ENCODE measurements at places on chromosomes 7 and 10.
A peak's percentile ranks its signal among the peaks of the same experiment; 100 is the strongest.

- ATAC-seq, result peak; percentile 32
Measured at GRCh38 chr10:75935650-75936400, 504.4 kb downstream of the LRMDA start.

- ATAC-seq, result no peak
Measured at GRCh38 chr10:33215154-33215553, 119.3 kb downstream of the NRP1 start.

DNA sequence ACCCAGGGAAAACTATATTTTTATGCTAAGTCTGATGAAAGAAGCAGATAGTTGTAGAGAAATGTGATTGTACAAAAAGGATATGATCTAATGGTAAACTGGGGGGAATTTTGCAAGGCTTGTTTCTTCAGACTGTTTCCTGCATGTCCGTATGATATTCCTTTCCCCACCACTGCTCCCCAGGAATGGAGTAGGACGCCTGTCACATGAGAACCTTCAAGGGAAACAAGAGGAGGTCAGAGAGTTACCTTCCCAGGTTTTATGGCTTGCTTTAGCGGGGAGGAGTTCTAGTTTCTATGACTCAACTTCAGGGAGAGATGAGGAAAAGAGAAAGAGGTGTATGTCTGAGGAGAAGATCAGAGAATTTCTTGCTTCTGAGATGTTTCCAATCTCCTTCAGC lies 16.4 kb upstream of the ITPRID1 start:
- no peak for ATAC-seq

DNA sequence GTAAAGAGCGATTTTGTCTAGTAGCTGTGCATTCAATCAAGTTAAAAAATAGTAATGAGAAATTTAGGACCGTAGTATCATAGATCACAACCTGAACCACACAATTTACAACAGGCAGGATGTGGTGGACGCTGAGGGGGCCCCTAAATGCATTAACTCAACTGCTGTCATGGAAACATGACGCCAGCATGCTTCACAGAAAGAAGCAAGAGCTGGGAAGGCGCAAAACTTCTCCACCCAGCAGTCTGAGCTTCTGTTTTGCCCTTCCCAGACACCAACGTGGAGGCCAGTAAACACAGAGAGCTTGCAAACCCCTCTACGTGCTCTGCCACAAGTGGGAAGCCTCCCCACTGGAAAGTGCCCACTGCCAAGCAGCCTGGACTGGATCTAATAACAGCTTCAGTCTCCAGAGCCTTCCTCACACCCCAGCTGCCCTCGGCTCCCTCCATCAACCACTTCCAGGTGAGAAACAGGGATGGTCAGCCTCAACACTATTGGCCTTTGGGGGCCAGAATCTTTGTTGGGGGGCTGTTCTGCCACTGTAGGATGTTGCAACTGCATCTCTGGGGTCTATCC lies 151.8 kb downstream of the SFMBT2 start:
- ATAC-seq, result no peak

GRCh38 chr7:100093498-100093897 lies 4.7 kb downstream of the COPS6 start:
- no peak for ATAC-seq

- no peak for ATAC-seq
Measured at GRCh38 chr10:86649471-86650150, 4.7 kb upstream of the OPN4 start.

DNA sequence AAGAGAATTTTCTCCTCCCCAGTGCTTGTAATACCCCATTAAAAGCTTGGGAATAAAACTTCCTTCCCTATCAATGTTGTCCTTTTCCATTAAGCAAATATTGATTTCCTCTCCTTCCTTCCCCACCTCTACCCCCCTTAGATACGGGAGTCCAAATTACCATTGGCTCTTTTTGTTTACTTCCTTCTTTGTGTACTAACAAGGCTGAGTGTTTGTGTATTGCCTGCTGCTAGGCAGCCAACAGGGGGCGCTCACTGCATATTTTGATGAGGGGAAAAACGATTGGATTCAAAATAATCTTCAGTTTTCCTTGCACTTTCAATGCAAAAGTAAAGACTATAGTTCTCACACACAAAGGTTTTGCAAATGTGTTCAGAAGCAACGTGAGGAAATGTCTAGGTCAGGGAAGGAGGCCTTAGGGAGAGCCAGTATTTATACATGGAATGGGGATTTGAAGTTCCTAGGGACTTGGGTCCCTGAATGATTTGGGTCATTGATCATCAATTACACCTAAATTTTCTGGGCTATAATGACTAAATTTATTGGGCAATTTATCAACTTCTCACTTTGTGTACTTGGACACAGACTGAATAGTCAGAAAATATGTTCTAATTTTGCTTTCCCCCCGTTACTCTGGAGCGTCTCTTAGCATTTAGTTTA lies 23.6 kb upstream of the VPS41 start:
- no peak for ATAC-seq

GRCh38 chr7:141610671-141611070 lies 59.5 kb downstream of the AGK start:
- ATAC-seq, result no peak

DNA sequence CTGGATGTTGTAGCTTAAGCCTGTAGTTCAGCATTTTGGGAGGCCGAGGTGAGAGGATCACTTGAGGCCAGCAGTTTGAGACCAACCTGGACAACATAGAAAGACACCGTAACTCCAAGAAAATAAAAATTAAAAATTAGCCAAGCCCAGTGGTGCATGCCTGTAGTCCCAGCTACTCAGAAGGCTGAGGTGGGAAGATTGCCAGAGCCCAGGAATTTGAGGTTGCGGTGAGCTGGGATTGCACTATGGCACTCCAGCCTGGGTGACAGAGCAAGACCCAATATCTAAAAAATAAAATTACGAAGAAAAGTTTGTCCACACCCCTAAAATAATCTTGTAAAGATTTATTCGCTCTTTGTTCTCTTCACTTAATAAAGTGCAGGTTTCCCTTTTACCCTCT lies 951.0 kb downstream of the TYW1 start:
- no peak for ATAC-seq

GRCh38 chr7:135799881-135800280 lies 51.3 kb upstream of the FAM180A start:
- ATAC-seq, result no peak

DNA sequence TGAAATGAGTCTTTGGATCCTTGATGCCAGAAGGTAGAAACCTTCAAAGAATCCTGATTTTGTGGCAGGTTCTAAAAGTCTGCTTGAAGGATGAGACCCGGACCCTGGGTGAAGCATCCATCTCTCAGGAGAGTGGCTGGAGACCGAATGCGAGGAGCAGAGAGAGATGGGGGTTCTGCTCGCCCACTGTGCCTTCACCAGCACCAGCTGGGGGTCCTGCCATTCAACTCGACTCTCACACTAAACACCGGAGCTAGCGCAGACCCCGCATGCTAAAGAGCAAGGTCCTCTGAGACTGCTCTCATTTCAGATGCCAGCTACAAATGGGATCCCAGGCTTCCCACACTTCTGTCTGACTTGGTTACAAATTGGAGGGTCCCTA lies 218.4 kb downstream of the GLRX3 start:
- ATAC-seq, result no peak

GRCh38 chr10:11907914-11908313 lies 84.8 kb downstream of the PROSER2 start:
- ATAC-seq, result no peak

DNA sequence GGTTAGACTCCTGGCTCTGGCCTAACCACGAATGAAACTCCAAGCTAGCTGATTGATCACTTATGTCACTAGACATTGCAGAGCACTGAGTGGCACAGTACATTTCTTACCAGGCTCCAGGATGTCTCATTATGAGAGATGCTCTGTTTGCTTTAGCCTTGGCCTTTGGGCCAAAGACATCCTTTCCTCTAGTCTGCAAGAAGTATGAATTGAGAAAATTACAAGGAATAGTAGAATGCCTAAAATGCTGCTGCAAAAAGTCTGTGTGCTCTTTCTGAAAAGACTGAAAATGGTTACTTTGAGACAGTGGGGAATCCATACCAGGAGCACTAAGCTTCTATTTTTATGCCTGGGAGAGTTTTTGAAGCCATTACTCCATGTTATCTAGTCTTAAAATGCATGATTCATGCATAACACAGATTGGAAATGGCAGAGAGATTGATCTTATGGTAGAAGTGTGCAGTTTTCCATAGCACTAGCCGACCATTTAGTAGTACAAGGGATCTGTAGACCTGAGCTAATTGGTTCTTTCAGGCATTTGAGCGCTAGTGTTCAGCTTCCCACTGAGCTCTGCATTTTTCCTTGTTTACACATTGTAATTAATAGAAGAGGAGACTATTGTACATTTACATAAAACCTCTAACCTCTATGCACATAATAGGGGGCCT lies 303.8 kb downstream of the PRKG1 start:
- ATAC-seq, result peak; percentile 70

DNA sequence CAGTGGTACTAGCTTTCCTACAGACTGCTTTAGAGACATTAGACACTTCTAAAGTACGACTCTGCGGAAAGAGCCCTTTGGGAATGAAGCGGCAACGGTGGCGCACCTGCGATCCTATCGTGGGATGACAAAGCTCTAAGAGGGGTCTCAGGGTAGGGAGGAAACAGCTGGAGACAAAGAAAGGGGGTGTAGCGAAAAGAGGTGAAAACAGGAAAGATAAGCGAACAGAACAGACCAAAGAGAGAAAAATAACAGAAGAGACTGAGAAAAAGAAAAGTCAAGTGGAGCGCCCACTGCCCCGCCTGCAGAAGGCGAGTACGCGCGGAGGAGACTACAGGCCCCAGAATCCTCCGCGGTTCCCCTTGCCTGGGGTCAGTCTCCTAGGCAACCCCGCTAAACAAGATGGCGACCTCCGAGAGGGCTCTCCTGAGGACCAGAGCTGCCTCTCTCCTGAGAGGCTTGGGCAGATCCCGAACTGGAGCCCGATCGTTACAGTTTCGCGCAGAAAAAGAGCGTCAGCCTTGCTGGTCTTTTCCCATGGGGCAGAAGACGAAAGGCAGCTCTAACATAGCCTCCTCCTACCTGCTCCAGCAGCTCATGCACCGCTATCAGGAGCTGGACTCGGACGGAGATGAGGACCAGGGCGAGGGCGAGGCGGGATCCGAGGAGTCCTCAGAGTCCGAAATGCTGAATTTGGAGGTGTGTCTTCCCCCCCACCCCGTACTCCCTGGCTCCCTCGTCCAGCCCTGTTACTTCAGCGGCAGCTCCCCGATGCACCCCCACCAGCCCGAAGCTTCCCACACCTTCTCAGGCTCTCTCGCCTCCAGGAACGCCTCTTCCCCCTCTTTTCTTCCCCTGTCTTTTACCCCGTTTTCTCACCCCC lies at the start of gene LRGUK:
Gene LRGUK, plus strand, starts transcription at position 375 of the 883 bp plus-strand sequence. Its CDS starts 28 bp downstream, at position 403.
- peak; percentile 100 for ATAC-seq

GRCh38 chr7:32894171-32894570 lies 2.6 kb upstream of the KBTBD2 start:
- no peak for ATAC-seq

GRCh38 chr7:73329861-73330581 lies 2.1 kb downstream of the FKBP6 start:
- ATAC-seq, result peak; percentile 58

DNA sequence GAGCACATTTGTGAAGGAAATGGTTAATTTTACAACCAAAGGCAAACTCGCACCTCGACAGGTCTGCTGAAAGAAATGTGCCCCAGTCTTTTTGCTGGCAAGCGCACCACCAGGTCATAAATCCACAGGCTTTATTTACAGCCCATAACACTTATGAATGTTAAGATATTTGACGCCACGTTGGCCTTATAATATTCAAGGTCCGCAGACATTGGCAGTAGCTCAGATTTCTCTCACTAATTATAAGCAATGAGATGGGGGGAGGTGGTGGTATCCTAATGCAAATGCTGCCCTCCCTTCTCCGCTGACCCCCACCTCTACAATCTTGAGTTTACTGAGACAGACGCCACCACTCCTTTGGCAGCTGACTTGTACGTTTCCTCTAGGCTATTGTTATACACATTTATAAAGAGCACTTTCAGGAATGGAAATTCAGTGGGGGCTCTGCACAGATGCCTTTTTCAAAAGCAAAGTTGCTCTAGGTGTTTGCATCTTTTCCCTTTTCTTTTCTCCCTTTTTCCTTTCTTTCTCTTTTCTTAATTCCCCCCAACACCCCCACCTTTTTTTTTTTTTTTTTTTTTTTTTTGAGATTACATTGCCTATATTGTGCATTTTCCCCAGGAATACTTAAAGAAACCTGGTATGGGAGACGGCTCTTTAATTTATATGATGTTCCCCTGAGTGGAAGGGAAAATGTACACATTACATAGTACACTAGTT lies 6.7 kb downstream of the TCF7L2 start:
- no peak for ATAC-seq

- ATAC-seq, result peak; percentile 96
Measured at GRCh38 chr10:93199191-93199751, 125.6 kb downstream of the CYP26A1 start.

DNA sequence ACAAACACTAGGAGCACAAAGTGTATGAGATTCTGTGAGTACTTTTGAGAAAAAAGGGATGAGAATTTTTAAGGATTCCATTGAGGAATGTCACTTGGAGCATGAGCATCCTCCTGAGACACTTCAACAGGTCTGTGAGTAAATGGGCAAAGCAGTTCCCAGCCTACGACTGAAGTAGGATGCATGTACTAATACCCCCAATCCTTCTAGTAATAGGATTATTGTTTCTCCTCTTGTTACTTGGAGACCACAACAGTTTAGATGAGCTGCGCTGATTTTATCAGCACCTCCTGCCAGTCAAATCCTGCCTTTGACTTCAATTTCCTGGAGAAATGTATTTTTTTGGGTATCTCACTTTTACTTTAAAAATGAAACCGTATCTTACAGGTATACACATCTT lies 820 bp downstream of the BBS9 start:
- no peak for ATAC-seq

- ATAC-seq, result peak; percentile 83
Measured at GRCh38 chr10:123132576-123133477, 2.9 kb upstream of the HMX3 start.

GRCh38 chr7:157272351-157273207 lies 64.2 kb upstream of the DNAJB6 start:
- no peak for ATAC-seq

- no peak for ATAC-seq
Measured at GRCh38 chr10:93968540-93968945, 25.2 kb upstream of the PLCE1 start.

GRCh38 chr10:42640610-42641229 lies 2.4 kb upstream of the ZNF33B start:
- ATAC-seq, result no peak

DNA sequence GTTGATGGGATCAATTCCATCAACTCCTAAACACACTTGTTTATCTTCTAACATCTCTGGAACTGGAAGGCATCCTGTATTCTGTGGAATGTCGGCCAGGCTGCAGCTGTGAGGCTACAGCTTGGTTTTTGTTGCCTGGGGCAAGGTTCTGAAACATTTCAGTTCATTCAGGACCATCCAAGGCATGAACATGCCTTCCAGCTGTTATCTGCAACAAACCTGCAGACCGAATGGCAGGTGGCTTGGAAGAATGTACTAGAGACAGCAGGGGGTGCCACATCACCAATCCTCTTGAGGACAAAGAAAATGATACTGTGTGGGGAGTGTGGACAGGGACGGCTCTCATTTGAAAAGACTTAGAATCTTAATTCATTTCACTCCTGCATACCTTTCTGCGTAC lies 12.4 kb downstream of the PAPOLB start:
- ATAC-seq, result peak; percentile 60

- ATAC-seq, result peak; percentile 9
Measured at GRCh38 chr7:4807598-4808016, 32.2 kb downstream of the AP5Z1 start.
